ENCODE measurements at places on chromosomes 4 and X.

DNA sequence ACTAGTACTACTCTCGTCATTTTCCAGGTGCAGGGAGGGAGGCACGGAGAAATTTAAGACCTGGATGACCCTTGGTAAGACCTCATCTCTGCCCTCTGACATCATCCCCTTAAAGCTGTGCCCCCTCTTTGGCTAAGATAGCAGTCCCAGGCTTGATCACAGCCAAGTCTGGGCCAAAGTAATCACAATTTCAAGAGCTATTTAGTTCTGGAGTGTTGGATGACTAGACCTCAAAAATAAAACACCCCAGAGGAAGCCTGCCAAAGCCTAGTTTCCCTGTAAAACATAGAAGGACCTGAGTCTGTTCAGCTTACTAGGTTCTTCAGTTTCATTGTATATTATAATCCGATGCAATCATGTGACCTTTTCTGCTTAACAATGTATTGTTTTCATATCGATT is 144.6 kb upstream of the ARHGEF9 start:
- no peak for DNase-seq

- no peak for DNase-seq
Observed at GRCh38 chr4:56408978-56409377, 21.7 kb upstream of the AASDH start.

- no peak for DNase-seq
Observed at GRCh38 chrX:48458711-48459110, 11.3 kb downstream of the SLC38A5 start.

DNA sequence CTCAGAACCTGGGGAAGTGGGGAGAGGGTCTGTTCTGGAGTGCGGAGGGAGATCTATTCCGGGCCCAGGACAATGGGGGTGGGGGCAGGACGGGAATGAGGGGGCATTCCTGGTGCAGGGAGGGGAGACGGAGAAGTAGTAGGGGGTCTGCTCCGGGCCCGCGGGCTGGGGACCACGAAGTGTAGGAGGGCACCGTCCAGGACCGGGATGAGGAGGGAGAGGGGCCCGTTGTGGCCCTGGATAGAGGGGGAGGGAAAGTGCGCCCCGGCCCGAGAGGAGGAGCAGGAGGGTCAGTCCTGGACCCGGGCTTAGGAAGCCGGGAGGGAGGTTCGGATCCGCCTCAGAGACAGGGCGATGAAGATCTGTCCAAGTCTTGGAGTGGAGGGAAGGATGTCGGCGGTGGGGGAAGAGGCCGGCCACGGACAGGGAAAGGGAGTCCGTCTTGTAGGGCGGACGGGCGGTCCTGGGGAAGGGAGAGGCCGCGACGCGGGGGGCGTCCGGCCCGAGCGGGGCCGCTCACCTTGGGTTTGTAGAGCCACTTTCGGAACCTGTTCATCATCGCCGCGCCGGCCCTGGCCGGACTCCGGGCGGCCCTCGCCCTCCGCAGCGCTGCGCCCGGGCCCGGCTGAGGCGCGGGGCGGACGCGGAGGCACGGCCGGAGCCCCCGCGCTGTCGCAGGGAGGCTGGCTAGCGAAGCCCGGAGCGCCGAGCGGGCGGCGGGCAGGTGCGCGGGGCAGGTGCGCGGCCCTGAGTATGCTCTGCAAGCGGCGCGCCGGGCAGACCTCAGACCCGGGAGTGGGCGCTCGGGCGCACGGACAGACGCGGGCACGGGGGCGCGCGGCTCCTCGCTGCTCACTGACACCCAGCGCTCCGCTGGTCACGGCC is at the start of gene ZFYVE28:
TSS of gene ZFYVE28 (minus strand) at position 881 of the 885 bp plus-strand sequence. CDS start at position 559, 322 bp downstream.
- no peak for DNase-seq

DNA sequence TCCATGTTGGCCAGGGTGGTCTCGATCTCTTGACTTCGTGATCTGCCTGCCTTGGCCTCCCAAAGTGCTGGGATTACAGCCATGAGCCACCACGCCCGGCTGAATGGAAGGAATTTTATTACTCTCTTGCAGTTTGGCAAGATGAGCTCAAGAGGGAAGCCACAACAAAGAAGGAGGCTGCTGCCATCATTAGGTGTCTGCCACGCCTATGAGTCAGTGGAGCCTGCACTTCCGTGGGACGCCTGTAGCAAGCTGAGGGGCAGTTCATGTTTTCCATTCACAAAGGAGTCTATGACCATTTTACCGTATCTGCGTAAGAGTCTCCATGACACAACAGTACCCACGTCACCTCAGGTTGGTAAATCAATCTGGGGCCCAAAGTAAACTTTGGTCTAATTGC is 51.2 kb upstream of the CHRNA9 start:
- DNase-seq, result peak; percentile 68

All from activated T-helper 1 cell treated with Interleukin-2 at 50 U/mL for 16 hours (primary cell).